ENCODE measurements at places on chromosomes 1 and 21.

DNA sequence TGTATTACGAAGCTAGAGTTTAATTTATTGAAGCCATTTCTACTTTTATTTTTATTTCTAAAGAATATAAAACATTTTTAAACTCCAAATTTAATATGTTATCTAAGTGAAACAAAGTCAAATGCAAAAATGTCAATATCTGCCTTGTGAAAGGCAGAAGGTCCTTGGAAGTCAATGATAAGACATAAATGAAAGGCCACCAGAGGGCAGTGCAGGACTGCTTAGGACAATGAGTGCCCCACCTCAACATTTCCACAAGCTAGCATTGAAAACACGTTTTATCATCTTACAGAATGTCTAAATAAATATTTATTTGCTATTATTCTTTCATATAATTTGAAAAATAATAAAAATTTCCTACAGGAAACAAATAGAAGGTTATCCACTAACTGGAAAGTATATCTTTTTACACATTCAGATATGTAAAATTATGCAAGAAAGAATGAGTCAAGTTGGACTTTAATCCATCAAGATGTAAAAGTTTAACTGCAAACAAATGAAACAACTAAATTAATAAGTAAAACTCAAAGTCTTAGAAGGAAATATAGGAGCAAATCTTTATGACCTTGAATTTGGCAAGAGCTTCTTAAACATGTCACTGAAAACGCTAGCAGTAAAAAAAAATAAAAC lies 140.1 kb upstream of the FMN2 start:
- DNase-seq, result peak; percentile 72

GRCh38 chr1:9874412-9874811 lies 35.7 kb downstream of the CTNNBIP1 start:
- DNase-seq, result no peak

DNA sequence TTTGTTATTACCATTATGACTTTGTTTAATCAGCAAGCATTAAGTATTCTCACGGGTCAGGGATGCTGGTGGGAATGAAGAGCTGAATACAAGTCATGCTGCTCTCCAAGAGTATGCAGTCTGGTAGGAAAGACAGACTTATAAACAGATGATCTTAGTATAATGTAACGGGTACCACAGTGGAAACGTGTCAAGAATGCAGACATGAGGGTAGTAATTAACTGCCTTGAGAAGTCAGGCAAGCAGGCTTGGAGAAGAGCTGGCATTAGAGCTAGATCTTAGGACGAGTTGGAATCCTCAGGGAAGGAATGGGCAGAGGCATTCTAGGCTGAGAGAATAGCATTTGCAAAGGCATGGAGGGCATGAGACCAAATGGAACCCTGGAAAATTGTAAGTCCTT lies 19.7 kb downstream of the FAM76A start:
- no peak for DNase-seq

- DNase-seq, result no peak
These were observed 28.0 kb downstream of the DENND2D start for GRCh38 chr1:111172463-111172862.

DNA sequence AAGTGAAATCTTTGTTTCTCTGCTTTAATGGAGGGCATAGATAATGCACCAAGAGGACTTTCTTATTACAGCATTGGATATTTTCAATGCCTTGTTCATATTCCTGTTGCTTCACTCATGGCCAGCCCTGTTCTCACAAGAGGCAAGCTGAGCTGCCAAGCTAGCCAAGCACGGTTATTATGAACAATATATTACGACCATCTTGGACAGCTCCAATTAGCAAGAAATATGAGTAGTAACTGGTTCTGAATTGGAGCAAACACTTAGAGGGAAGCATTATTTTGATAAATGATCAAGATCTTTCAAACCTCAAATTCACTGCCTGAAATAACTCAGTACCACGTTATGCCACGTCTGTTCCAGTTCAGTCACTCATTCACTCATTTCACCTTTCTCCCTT lies 159.8 kb downstream of the SETD4 start:
- no peak for DNase-seq

Measured in M059J (cell line).